Activated T-helper 1 cell treated with Interleukin-2 at 50 U/mL for 16 hours (primary cell): ENCODE measurements at places on chromosomes 6 and 20.

DNA sequence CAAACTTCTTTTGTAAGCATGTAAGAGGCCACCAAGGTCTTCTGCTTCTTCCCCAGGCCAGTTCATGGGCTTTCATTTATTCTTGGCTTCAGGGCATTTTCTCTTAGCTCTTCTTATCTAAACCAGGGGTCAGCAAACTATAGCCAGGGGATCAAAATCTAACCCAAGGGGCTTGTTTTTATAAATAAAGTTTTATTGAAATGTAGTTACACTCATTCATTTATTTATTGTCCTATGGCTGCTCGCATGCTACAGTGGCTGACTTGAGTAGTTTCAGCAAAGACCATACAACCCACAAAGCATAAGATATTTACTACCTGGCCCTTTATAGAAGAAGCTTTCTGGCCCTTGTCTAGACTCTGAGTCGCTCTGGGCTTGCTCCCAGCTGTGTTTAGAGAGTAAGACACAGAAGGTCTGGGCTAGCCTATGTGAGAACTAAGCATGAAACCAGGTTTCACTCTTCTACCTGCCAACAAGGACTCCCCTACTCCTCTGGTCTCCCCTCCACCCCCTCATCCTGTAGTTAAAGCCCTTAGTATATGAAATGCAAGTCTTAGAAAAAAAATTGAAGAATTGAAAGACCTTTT, 43.2 kb downstream of the KHDC1L start:
- DNase-seq, result no peak

DNA sequence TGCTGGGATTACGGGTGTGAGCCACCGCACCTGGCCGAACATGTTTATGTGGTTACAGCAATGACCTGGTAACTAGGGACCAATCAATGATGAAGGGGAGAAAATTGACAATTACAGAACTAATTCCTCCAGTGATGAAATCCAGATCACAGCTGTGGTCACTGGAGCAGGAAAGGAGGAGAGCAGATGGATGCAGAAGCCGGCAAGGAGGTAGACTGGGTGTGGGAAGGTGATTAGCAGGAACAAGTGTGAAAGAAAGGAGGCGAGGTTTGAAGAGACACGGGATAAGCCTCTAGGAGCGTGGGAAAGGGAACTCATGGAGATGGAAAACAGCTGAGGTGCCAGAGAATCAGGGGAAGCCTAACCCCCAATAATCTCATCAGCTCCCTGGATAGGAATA, 17.2 kb upstream of the SPAG4 start:
- no peak for DNase-seq

DNA sequence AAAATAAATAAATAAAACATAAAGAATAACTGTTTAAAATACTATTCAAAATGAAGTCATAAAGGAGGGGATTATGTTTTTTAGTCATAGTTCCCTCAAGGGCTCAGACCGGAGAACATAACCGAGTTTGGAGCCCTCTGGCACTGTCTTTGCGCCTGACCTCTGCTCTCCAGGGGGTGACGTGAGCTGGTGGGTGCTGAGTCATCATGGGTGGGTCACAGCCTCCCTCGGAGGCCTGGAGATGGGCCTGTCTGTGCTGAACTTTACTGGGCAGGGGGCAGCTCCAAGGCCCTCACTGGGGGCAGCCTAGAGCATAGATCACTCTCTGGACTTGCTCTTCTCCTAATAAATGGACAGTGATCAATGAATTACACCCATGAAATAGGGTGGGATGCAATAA, 3.1 kb upstream of the MAVS start:
- no peak for DNase-seq

DNA sequence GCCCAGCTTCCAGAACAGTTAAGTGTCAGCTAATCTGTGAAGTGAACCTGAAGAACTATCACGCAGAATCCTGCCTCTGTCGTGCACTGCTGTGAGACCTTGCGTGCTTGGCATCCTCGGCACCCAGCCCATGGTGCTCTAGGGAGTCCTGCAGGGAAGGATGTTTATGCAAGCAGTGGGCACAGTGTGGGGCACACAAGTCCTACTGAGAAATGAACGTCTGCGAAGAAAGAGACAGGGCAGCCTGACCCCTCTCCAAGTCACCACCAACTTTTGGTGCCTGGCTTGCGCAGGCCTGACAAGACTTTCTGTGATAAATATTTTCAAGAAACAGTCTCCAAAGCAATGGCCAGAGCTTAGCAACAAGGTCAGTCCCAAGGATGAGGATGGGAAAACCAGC, 68.0 kb downstream of the MYH7B start:
- no peak for DNase-seq

GRCh38 chr6:83708970-83709747, at the start of gene SNAP91:
Gene SNAP91 (minus strand): TSS chr6:83709101. CDS start chr6:83707927, 1,174 bp downstream.
- DNase-seq, result no peak

GRCh38 chr6:139436200-139436956, 61.9 kb upstream of the CITED2 start:
- no peak for DNase-seq

- DNase-seq, result no peak
These were observed 117.5 kb downstream of the SAMD5 start for GRCh38 chr6:147625946-147626345.

DNA sequence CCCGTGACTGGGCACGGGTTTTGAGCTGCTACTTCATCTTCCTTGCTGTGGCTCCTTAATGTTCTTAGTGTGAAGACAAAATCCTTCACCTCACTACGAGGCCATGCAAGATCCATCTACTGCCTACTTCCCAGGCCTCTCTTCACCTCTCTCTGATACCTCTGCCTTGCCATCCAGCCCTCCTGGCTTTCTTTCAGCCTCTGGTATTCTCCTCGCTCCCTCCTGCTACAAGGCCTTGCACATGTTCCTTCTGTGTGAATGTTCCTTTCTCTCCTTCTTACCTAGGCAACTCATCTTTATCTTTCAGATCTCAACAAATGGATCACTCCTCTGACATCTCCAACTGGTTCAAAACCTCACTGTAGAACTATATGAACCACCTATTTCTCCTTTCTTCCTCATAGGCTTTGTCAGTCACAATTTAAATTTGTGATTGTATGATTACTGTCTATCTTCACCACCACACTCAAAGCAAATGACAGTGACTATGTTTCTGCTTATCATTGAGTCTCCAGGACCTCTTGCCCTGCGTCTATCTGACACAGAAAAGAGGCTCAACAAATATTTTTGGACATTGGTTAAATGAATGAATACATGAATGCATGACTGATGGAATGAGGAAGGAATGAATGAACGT, 19.8 kb downstream of the HEY2 start:
- no peak for DNase-seq

DNA sequence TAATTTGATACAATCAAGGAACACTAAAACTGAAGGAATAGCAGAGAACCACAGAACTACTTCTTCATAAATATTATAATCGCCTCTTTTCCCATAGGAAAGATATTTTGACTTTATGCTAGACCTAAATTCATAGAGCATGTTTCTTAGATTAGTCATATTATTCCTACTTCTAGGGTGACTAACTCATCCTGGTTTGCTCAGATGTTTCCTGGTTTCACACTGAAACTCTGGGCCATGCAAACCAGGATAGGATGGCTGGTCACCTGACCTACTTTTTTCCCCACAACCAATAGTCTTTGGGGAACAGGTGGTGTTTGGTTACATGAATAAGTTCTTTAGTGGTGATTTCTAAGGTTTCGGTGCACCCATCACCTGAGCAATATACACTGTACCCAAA, 42.8 kb downstream of the MMS22L start:
- no peak for DNase-seq

- no peak for DNase-seq
These were observed 7.5 kb upstream of the OOEP start for GRCh38 chr6:73377225-73377624.
